Globus pallidus (tissue), 1 donor: ENCODE measurements at places on chromosomes 13 and 19.

DNA sequence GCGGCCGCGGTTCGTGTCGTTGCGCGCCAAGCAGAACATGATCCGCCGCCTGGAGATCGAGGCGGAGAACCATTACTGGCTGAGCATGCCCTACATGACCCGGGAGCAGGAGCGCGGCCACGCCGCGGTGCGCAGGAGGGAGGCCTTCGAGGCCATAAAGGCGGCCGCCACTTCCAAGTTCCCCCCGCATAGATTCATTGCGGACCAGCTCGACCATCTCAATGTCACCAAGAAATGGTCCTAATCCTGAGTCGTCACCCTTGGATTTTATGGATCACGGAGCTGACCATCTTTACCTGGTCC is 475 bp downstream of the MRPL57 start:
- no peak for DNase-seq

DNA sequence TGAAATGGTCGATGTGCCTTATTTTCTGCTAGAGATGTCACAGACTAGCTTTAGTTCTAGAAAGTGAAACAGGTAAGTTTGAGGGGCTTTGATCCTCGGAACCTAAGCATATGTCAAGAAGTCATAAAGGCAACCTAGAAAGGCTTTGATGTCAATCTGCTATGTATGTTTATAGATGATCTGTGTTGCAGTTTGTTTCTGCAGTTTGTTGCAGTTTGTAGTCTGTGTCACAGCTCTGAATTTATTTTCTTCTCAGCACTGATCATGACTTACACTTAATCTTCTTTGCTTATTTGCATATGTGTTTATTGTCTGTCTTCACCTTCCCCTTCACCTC is 5.9 kb downstream of the LSM14A start:
- no peak for DNase-seq

GRCh38 chr19:31538879-31539278 is 189.6 kb upstream of the TSHZ3 start:
- no peak for DNase-seq

DNA sequence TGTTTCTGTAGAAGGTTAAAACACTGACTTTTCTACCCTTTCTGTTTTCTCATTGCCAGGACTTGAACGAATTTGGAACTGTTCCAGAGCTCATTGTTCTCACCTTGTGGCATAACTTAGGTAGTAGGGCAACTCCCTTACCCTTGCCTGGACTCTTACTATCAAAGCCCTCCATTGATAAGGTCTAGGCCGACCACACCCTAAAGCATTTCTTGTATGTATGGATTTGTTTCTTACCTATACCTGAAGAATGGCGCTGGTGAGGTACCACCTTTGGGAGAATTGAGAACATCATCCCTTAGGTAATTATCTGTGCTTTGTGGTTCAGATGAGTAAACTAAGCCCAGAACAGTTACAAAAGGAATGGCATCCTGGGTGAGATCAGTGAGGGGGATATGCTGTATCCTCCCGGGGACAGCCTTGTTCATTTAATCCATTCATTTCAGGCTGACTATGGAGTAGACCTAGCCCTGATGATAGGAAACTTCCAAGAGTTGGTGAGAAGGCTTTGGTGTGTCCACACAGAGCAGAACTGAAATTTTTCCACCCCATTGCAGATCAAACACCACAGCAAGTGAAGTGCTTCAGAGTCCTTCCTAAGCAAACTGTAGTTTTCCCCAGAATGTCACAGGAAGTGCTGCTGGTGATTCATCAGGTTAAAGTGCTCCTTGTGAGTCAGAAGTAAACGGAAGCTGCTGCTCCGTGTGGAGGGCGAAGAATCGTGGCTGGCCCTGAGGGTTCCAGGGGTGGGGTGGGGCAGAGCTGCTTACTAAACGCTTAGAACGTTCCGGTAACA is 113.0 kb downstream of the TEX26 start:
- no peak for DNase-seq

- DNase-seq: no peak
Observed at GRCh38 chr19:6556480-6557195, 25.8 kb downstream of the TNFSF9 start.

- no peak for DNase-seq
Observed at GRCh38 chr13:111491021-111491420, 170.6 kb downstream of the TEX29 start.

- DNase-seq: no peak
Observed at GRCh38 chr19:44590245-44591059, 22.9 kb upstream of the IGSF23 start.

DNA sequence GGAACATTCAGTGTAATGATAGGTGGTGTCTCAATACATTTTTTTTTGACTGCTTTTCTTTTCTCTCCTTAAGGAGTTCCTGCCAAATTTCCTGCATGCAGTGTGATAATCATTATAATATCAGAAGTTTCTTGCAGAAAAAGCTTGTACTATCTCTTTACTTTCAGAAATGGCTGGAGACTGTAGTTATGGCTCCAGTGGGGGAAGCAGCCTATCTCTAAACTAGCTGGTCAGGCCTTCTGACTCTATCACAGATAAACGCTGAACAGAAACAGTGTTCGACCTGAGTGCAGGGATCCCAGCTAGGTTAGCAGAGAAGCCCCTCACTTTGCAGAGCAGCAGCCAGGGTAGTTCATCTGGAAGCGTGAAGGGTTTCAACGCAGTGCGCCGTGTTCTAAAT is 1.9 kb downstream of the CCNE1 start:
- DNase-seq: no peak

- no peak for DNase-seq
Observed at GRCh38 chr19:45883881-45884681, 1.9 kb downstream of the IRF2BP1 start.

- no peak for DNase-seq
Observed at GRCh38 chr13:82713687-82714405, 1168.4 kb downstream of the SLITRK1 start.

GRCh38 chr13:110115591-110115990 is 191.4 kb downstream of the COL4A1 start:
- DNase-seq: no peak

DNA sequence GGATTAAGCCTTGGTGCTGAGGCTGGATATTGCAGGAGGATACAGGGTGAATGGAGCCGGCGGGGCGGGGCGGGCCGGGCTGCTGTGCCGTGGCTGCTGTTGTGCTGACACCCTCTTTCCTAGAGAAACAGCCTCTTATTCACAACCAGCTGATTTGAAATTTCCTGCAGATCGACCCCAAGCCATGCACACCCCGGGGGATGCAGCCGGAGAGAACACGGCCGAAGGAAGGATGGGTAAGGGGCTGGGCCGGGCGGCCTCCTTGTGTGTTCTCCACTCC is 11.1 kb downstream of the DAZAP1 start:
- DNase-seq: no peak

DNA sequence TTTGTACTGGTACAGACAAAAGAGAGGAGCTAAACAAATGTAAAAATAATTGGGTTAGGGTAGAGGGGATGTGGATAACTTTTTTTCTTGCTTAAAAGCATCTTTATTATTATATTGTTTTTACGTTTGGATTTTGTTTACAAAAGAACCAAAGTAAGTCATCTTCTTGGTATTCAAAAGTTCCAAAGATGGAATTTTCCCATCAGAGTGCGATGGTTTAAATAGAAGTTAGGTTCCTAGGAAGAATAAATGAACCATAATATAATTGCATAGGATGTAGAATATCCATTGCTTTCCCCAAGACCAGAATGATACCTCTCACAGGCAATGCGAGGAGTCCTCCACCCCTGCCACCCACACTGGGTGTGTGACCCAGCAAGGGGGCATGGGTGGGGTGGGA is 99.4 kb upstream of the RNF113B start:
- no peak for DNase-seq

DNA sequence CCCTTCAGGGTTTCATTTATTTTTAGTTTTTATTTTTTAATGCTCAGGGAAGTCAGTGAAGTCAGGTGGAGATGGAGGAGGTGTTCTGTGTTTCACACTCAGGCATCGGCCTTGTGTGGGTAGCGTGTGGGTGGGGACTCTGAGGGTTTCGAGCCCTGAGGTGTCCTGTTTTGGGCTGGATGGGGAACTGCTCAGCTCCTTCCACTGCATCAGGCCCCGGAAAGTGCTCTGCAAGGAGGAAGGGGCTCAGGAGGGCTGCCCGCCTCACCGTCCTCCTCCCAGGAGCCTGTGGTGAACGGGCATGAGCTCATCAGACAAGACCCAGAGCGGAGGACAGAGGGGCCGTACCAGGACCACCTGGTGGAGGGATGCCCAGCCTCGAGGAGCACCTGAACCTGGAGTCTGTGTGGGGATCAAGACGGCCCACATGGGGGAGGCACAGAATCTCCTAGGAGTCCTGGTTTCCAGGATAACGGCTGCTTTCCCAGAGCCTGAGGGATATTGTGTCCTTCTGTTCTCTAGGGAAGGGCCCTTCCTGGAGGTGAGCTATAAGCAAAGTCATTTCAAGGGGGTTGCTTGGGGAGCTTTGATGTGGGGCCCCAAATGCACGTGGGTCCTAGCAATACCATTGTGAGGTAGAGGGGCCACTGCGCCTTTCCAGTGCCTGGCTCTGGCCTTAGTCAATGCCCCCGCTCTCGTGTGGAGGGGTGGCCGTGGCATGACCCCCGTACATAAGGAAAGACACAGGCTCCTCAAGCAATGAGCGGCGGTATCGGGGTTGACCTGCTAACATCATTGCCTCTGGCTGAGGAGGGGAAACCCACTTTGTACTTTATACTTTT is 13.5 kb upstream of the GAS6 start:
- no peak for DNase-seq

DNA sequence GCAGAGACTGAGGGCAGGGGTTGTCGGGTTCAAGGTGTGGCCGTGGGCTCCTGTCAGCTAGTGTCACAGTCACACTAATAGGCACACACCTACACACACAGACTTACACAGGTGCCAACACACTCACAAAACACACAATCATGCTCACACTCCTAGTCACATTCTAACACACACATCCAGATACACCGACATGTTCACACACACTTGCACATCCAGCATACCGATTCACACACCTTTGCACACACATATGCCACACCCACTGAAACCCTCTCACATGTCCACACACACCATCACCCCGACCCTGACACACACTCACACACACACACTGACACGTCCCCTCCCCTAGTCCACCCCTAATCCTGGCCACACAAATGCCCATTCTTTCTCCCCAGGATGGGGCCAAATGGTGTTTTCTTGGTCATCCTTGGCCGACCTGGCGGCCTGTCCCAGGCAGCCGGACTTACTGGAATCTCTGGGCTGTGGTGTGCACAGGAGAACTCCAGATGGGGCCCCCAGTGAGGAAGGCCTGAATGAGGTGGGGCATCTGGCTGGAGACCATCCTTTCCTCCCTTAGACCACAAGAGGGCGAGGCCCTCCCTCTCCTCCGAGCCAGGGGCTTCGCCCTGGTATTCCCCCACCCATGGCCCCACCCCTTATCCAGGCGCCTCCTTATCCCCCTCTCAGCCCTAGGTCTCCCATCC is 19.1 kb upstream of the PNMA8B start:
- DNase-seq: no peak

GRCh38 chr19:33282036-33282671 is 20.2 kb downstream of the CEBPA start:
- no peak for DNase-seq

DNA sequence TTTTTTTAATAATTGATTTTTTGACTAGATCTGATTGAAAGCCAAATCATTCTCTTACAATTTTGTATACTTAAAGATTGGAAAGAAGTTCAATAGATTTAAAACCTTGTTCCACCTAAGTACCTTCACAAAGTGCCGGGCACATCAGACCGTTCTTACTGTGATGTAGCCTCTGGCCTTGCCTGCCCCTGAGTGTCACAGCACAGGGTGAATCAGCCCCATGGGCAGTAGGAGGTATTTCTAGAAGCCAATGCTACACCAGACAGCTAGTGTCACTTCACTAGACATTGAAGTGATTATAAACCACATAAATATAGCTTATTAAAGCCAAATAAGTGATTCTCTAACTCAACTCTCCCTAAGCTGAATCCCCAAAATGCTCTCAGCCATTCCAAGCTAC is 131.3 kb downstream of the LACC1 start:
- no peak for DNase-seq

GRCh38 chr13:112842931-112843391 is 126.1 kb upstream of the MCF2L start:
- DNase-seq: no peak

GRCh38 chr13:23828866-23829265 is 60.3 kb downstream of the MIPEP start:
- DNase-seq: no peak

DNA sequence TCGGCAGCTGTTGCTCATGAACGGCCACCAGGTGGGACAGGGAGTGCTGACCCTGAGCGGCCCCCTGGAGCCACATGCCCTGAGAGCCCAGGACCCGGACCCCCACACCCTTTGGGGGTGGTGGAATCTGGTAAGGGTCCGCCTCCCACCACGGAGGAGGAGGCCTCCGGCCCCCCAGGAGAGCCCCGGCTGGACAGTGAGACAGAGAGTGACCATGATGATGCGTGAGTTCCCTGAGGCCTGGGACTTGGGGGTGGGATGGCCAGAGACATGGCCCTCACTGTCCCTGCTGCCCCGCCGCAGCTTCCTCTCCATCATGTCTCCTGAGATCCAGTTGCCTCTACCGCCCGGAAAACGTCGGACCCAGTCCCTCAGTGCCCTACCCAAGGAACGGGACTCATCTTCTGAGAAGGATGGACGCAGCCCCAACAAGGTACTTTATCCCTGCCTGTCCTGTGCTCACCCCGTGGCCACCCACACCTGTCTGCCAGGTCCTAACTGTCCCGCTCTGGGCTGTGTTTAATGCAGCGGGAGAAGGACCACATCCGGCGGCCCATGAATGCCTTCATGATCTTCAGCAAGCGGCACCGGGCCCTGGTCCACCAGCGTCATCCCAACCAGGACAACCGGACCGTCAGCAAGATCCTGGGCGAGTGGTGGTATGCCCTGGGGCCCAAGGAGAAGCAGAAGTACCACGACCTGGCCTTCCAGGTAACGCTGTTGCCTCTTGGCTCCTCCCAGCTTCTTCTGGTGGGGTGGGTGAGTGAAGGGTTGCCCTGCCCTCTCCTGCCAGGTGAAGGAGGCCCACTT is 14.7 kb upstream of the PRR19 start:
- no peak for DNase-seq

DNA sequence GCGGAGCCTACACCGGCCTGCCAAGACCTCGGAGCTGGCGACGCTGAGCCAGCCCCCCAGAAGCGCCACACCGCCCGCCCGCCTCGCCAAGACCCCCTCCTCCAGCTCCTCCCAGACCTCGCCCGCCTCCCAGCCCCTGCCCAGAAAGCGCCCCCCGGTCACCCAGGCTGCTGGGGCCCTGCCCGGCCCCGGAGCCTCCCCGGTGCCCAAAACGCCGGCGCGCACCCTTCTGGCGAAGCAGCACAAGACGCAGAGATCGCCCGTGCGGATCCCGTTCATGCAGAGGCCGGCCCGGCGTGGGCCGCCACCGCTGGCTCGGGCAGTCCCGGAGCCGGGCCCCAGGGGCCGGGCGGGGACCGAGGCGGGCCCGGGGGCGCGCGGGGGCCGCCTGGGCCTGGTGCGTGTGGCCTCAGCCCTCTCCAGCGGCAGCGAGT is 10.2 kb downstream of the C19orf25 start:
- no peak for DNase-seq

- no peak for DNase-seq
Observed at GRCh38 chr13:27405546-27406134, 18.8 kb upstream of the GTF3A start.
